ENCODE measurements at places on chromosomes 1 and 21.

GRCh38 chr1:212655668-212656440, 43.8 kb downstream of the BATF3 start:
- DNase-seq, result peak; percentile 95

GRCh38 chr1:204723131-204723787, 37.7 kb upstream of the LRRN2 start:
- peak; percentile 27 for DNase-seq

DNA sequence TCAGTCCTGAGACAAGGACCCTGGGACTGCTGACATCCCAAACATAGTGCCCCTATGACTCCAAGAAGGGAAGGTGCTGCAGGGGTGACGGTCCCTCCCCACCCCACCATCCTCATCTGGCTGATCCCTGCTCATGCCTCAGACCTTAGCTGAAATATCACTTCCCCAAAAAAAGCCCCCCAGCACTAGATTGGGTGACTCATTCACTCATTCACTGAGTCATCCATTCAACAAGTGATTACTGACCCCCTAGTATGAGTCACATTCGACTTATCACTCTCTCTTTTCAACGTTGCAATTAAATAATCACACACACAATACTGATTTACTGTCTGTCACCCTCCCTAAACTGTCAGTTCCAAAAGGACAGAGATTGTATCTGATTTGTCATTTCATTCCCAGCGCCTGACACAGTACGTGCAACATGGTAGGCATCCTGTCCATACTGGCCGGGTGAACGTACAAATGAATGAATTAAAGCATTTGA, 48.6 kb downstream of the HIVEP3 start:
- peak; percentile 85 for DNase-seq

DNA sequence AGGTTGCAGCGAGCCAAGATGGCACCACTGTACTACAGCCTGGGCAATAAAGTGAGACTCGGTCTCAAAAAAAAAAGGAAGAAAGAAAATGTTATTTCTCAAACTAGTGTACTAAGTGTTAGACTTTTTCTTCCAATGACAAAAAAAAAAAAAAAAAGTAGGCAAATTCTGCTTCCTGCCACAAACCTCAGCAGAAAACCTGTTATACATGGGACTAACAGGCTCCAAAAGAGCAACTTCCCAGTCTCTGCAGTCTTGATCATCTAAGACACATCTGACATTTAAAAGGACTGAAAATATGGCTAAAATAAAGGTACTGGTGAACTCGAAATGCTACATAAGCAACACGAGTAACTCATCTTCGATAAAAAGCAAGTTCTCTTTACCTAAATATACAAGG, 59.6 kb downstream of the HSF2BP start:
- DNase-seq, result no peak
